ENCODE measurements at places on chromosomes 7 and 10.
A peak's percentile ranks its signal among the peaks of the same experiment; 100 is the strongest.

- ATAC-seq: peak; percentile 93
Observed at GRCh38 chr7:128902761-128903585, 7.5 kb downstream of the KCP start.

DNA sequence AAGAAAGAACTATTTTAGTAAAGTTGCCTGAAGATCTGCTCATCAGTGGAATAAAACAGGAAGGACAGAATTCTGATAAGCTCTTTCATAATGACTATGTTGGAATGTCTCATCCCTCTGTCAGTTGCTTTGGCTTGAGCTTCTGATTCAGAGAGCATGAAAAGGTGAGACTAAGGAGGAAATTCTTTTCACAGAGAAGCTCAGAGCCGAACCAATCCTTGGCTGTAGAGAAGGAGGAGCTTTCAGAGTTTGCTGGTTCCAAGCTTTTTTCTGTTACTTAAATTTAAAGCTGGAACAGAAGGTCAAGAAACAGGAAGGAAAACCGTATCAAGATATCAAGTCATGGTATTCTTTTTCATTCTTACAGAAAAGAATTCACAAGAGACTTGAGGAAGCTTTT, 24.0 kb downstream of the GSTO2 start:
- ATAC-seq: peak; percentile 53

GRCh38 chr10:122298598-122299301, 27.7 kb downstream of the BTBD16 start:
- ATAC-seq: peak; percentile 82

DNA sequence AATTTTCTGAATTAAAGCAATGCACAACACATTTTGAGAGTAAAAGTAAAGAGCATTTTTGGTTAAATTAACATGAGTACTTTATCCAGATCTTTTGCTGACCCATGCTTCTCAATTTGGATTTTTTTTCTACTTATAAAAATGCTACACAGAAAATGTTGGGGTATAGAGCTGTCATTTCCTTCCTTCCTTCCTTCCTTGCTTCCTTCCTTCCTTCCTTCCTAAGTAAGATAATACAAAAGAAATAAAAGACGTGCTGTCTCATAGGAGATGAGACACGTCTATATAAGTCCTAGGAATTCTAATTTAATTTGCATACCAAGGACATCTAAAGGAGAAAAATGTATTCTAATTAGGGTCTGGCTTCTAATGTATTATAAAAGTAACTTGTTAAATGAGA, 31.0 kb upstream of the CAV2 start:
- no peak for ATAC-seq

GRCh38 chr7:102859084-102859798, 53.6 kb upstream of the LRRC17 start:
- ATAC-seq: no peak

GRCh38 chr7:146136357-146136875, 19.8 kb downstream of the CNTNAP2 start:
- no peak for ATAC-seq
